ENCODE measurements at places on chromosomes 12 and 14. TPM values are rescaled to one million over a fixed set of nuclear protein-coding genes. Genes with fewer than 3 reads are reported as not detected.

Gene CLEC1A
- total RNA-seq = not detected

- no peak overlapping the region for H3K27ac ChIP-seq
- no peaks in the 10 kb centered on the region for H3K27me3 ChIP-seq
- H3K4me3 ChIP-seq = no peak overlapping the region
- H3K36me3 ChIP-seq = no peaks in the 10 kb centered on the region
Measured at GRCh38 chr12:58349161-58349560, 407.8 kb downstream of the ATP23 start.

DNA sequence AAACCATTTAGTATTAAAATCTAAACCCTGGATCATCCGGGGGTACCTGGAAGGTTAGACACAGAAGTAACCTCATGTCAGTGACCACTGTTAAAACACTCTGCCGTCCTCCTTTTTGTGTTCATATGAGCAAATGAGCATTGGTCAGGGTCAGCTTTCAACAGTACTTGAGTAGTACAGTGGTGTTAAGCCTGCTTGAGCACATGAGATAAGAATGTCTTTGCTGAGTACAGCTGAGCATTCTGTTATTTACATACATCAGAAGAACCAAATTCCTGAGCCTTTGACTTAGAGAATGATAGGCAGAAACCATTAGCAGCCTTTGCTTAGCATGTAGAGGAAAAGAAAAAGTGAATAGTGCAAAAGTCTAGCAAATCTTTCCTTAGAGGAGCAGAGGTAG lies 38.6 kb upstream of the LRTM2 start:
- no peak overlapping the region for H3K27ac ChIP-seq
- H3K4me1 ChIP-seq = peaks cover 13% of the 10 kb centered on the region

DNA sequence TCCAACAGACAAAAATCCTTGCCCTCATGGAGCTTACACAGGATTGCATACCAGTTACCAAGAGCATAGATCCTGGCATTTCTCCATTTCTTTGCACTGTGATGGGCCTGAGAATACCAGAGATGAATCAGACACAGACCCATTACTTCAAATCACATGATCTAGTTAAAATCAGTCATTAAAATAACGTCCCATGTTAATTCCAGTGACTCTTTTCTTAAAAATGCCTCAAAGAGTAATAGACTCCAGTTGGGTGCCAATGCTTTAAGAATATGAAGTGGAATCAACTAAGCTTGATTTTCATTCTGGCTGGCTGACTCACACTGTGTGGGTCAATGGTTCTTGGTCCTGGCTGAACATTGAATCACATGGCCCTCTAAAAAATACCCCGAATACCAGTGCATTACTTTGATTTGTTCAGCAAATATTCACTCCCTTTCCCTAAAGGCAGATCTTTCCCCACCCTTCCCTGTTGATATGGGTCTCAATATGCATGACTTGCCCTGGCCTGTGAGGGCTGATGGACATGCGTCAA lies 11.0 kb downstream of the ASB2 start:
- no peaks in the 10 kb centered on the region for H3K36me3 ChIP-seq
- peak; percentile 40 for DNase-seq
- no peak overlapping the region for H3K4me3 ChIP-seq
- H3K27ac ChIP-seq = peak overlapping the region; percentile 27
- H3K27me3 ChIP-seq = no peaks in the 10 kb centered on the region

DNA sequence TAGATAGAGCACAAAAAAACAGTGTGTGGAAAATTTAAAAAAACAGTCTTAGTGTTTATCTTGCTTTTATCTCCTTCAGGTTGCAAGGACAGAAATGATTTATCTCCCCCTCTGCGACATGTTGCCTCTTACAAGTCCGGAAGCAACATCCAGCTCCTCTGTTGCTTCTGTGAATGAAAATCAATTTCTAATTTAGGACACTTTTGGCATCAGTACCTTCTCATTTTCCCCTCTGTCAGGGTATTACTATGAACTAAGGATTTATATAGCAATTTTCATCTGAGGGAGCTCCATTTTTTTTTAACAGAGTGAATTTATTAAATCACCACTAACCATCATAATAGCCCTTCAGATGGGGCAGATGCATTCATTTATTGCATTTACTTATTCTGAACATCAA lies 116.6 kb upstream of the PLXNC1 start:
- H3K4me1 ChIP-seq = no peaks in the 10 kb centered on the region
- no peak for DNase-seq
- no peak overlapping the region for H3K27ac ChIP-seq
- H3K27me3 ChIP-seq = no peaks in the 10 kb centered on the region
- H3K4me3 ChIP-seq = no peak overlapping the region

Gene PIWIL1
- not detected for total RNA-seq

GRCh38 chr12:29212682-29213403 lies 63.8 kb downstream of the FAR2 start:
- H3K27ac ChIP-seq = no peak overlapping the region
- H3K27me3 ChIP-seq = no peaks in the 10 kb centered on the region
- no peak overlapping the region for H3K4me3 ChIP-seq
- H3K4me1 ChIP-seq = no peaks in the 10 kb centered on the region

Gene CLEC4A
- not detected for total RNA-seq

DNA sequence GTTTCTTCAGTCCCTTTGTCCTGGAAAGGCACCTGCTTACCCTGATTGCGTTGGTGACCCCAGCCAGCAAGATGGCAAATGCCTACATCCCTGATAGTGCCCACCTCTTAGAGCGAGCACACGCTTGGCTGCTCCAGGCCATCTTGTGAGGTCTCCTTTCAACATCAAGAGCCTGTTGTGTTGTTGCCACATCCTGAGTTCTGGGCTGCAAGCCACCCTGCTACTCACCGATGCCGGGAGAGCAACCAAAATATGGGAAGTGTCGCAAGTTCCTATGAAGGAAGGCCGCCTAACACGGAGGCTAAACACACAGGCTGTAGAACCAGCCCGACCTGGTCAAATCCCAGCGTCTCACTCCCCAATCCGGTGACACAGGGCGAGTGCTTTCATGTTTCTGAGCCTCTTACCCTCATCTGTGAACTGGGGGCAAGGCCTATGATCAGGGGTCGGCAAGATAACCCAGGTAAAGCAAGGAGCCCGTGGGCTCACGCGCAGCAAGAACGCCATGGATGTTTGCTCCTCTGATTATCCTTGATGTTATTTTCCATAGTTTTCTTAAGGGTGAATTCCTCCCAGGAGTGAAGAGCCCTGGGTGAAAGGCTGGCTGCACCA lies 98.4 kb downstream of the LGMN start:
- peaks cover 4% of the 10 kb centered on the region for H3K36me3 ChIP-seq
- H3K27me3 ChIP-seq = no peaks in the 10 kb centered on the region
- H3K4me3 ChIP-seq = no peak overlapping the region
- DNase-seq = peak; percentile 72
- peaks cover 52% of the 10 kb centered on the region for H3K4me1 ChIP-seq

- no peak overlapping the region for H3K27ac ChIP-seq
- no peak overlapping the region for H3K4me3 ChIP-seq
- no peaks in the 10 kb centered on the region for H3K27me3 ChIP-seq
- H3K4me1 ChIP-seq = no peaks in the 10 kb centered on the region
- no peak for DNase-seq
Measured at GRCh38 chr12:72207079-72207478, 65.1 kb upstream of the TRHDE start.

DNA sequence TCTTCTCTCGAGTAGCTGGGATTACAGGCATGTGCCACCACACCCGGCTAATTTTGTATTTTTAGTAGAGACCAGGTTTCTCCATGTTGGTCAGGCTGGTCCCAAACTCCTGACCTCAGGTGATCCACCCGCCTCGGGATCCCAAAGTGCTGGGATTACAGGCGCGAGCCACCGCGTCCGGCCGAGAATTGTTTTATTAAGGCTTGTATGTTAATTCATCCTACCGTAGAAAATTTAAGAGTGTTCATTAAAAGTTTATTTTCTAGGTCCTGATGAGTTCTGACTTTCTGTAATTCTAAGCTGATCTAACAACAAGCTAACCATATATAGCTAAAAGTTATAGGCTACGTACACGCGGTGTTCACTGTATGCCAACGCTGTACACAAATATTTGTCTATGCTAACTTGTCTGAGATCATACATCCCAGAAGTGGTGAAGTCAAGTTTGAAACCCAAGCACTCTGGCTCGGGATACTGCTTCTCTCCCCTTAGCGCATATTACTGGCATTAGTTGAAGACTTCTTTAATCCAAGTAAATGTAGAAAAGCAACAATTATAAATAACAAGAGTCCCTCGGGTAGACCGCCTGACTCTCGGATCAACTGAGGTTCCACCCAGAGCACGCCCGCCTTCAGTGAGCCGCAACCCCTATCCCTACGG lies 570 bp upstream of the MRPS35 start:
- peaks cover 8% of the 10 kb centered on the region for H3K4me1 ChIP-seq
- DNase-seq = peak; percentile 77
- peak overlapping the region; percentile 87 for H3K4me3 ChIP-seq
- H3K36me3 ChIP-seq = peaks cover 15% of the 10 kb centered on the region
- H3K27ac ChIP-seq = peak overlapping the region; percentile 65
- no peaks in the 10 kb centered on the region for H3K27me3 ChIP-seq

GRCh38 chr12:127463237-127463636 lies 803.7 kb upstream of the TMEM132C start:
- no peak for DNase-seq
- H3K4me3 ChIP-seq = no peak overlapping the region
- H3K4me1 ChIP-seq = no peaks in the 10 kb centered on the region
- no peaks in the 10 kb centered on the region for H3K36me3 ChIP-seq
- H3K27ac ChIP-seq = no peak overlapping the region

GRCh38 chr14:38261620-38262019 lies 5.7 kb upstream of the CLEC14A start:
- no peaks in the 10 kb centered on the region for H3K4me1 ChIP-seq
- H3K27ac ChIP-seq = no peak overlapping the region
- no peaks in the 10 kb centered on the region for H3K27me3 ChIP-seq
- no peak overlapping the region for H3K4me3 ChIP-seq
- DNase-seq = no peak

DNA sequence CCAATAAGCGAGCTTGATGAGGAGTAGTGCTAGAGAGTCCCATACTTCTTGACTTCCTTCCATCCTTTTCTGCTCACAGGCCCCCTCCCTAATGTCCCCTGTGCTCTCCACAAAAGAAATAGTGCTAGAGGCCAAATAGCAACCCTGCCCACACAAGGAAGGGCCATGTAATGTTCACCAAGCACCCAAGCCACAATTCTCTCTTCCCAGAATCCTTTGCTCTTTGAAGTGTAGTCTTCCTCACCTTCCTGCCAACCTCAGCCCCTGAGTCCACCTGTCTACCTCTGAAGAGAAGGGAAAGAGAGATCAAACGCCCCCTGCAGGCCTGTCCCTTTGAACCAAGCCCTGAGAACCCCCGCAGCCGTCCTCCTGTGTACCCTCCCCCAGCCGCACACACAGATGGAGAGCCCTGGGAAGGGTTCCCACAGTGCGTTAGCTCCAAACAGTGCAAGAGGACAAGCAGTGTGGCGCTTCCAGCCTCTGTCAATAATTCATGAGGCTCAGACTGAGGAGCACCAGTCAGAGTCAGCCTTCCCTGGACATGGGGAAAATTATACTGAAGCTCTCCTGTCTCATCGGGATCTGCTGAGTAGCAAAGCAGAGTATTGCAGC lies 1.9 kb upstream of the DHRS4 start:
- H3K27ac ChIP-seq = no peak overlapping the region
- no peak for DNase-seq
- no peak overlapping the region for H3K4me3 ChIP-seq
- no peaks in the 10 kb centered on the region for H3K36me3 ChIP-seq
- peaks cover 5% of the 10 kb centered on the region for H3K4me1 ChIP-seq

DNA sequence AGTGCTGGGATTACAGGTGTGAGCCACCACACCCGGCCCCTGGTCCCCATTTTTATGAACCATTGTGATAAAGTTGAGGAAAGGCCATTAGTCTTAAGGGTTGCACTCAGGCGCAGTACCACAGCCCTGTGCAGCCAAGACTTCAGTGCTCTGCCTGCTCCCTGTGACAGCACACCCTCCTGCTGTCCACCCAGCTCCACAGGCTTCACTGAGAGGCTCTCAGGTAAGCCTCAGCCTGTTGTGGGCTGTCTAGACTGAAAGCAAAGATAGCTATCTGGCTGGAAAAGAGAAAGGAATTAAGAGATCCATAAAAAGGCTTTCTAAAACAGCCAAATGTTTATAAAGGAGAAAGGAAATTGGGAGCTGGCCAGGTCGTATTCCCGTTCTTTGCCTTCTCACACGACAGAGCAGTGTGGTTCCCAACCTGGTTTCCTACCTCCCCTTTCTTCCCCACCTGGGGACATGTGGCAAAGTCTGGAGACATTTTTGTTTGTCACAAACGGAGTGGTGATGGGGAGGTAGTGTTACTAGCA lies 19.1 kb upstream of the DNM1L start:
- no peaks in the 10 kb centered on the region for H3K4me1 ChIP-seq
- H3K27me3 ChIP-seq = no peaks in the 10 kb centered on the region
- no peaks in the 10 kb centered on the region for H3K36me3 ChIP-seq
- H3K4me3 ChIP-seq = no peak overlapping the region
- no peak overlapping the region for H3K27ac ChIP-seq

- no peaks in the 10 kb centered on the region for H3K27me3 ChIP-seq
- DNase-seq = no peak
- H3K4me3 ChIP-seq = no peak overlapping the region
- no peaks in the 10 kb centered on the region for H3K36me3 ChIP-seq
Measured at GRCh38 chr12:67797185-67797741, 148.7 kb downstream of the DYRK2 start.

GRCh38 chr12:107415071-107415470 lies 270.5 kb upstream of the PWP1 start:
- H3K36me3 ChIP-seq = 0 out of 2 replicates have a peak, but pooled peaks cover 4% of the 10 kb centered on the region
- no peaks in the 10 kb centered on the region for H3K27me3 ChIP-seq
- H3K27ac ChIP-seq = no peak overlapping the region
- peak; percentile 83 for DNase-seq
- H3K4me1 ChIP-seq = peaks cover 42% of the 10 kb centered on the region

Gene SLC7A7
- not detected for total RNA-seq

DNA sequence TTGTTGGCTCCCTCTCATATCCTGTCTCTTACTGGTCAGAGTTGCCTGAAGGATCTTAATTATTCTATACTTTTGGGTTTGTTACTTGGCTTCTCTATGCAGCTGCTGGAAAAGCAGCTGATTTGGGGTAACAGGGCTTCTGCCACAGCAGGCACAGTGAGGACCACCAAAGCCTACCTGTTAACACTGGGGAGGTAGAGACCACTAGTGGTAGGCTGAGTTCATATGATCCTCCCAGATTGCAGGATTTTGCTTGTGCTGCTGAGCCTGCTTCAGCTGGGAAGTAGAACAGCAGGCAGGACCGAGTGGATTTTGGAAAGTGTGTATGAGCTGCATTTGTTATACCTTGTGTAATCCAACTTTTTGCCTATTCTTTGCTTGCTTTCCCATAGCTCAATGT lies 34.1 kb downstream of the RCOR1 start:
- no peak overlapping the region for H3K27ac ChIP-seq
- no peaks in the 10 kb centered on the region for H3K27me3 ChIP-seq
- H3K4me1 ChIP-seq = 0 out of 2 replicates have a peak, but pooled peaks cover 2% of the 10 kb centered on the region
- peaks cover 6% of the 10 kb centered on the region for H3K36me3 ChIP-seq

DNA sequence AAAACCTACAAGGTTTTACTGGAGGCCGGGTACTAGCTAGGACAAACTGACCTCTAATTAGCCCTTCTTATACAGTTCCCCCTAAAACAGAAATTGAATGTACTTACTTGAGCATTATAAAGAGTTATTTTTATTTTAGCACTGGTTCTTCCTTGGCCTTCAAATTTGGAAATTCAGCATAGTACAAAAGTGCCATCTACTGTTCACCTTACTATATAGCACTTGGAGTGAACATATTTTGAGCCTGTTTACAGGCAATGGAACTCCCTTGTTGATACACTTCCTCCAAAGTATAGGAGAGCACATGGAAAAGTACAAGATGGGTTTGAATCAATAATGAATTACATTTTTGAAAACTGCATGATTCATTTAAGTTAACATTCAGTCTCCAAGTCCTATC lies 3.9 kb upstream of the POC1B start:
- H3K27me3 ChIP-seq = no peaks in the 10 kb centered on the region
- peak; percentile 74 for DNase-seq
- no peaks in the 10 kb centered on the region for H3K36me3 ChIP-seq

Gene CEP83
- 11.8 TPM for total RNA-seq

Gene GMPR2
- total RNA-seq = 51.8 TPM
